MM.1S (cell line): ENCODE measurements at places on chromosomes 4 and X.

GRCh38 chr4:3605491-3605890, 73.3 kb upstream of the LRPAP1 start:
- DNase-seq: no peak

- DNase-seq: no peak
Observed at GRCh38 chrX:153744210-153745066, 19.6 kb upstream of the PLXNB3 start.

DNA sequence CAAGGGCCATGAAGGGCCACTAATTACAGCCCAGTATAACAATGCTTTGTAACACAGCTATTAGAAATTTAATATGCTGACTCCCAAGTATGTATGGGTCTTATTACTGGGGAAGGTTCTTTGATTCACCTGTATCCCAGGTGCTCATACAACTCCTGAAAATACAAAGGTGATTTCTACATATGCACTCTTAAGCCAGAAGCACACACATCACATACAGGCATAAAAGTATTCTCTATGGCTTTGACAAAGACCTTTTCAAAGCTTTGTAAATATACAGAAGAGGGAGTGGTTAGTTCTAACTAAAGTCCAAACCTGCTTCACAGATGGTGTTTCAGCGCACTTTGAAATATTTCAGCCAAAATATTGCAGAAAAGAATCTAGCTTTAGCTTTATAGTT, 191.5 kb downstream of the SNCA start:
- DNase-seq: no peak

DNA sequence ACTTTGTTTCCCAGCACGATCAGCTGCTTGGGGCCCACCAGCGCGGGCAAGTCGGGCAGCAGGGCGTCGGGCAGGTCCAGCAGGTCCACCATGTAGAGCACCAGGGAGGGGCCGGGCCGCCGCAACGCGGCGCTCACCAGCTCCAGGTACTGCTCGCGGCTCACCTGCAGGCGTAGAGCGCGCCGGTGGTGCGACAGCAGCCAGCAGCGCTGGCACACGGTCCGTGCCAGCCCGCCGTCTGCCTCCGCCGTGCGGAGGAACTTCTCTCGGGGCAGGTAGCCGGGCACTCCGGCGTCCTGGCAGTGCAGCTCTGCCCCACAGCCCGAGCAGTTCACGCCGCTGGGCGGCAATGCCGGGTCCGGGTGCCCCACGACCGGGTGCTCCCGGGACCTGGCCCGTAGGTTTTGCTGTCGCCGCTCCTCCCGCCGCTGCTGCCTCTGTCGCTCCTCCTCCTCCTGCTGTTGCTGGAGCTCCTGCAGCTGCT, 527 bp downstream of the NOA1 start:
- DNase-seq: peak; percentile 69

GRCh38 chr4:124790471-124790870, 77.9 kb upstream of the ANKRD50 start:
- no peak for DNase-seq

GRCh38 chr4:78459327-78459726, 92.2 kb upstream of the ANXA3 start:
- DNase-seq: no peak

GRCh38 chr4:143356493-143356892, 19.8 kb downstream of the GAB1 start:
- DNase-seq: peak; percentile 89

- no peak for DNase-seq
Observed at GRCh38 chrX:68675571-68675970, 28.1 kb downstream of the STARD8 start.

- DNase-seq: peak; percentile 39
Observed at GRCh38 chr4:139279760-139280620, at the start of gene MGARP. MGARP (minus strand) TSS chr4:139280225; CDS start chr4:139280158, 67 bp downstream.

- no peak for DNase-seq
Observed at GRCh38 chr4:179872755-179873154, 2370.4 kb upstream of the TENM3 start.

GRCh38 chr4:140003876-140004548, 150.0 kb downstream of the MAML3 start:
- no peak for DNase-seq

DNA sequence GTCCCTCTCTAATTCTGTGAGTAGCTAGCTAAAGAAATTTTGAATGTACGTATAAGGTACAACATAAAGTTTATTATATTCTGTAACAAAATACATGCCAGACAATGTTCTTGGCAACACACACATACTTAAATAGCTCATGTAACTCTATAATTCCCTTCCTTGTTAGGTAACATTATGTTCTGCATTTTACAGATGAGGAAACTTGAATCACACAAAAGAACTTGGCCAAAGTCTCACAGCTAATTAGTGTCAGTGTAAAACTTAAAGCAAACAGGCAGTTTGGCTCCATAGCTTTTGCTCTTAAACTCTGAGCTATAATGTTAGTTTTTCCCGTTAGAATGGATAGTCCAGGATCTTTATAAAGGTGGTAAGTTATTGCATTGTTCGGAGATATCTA, 1091.8 kb upstream of the SLIT2 start:
- DNase-seq: no peak

- DNase-seq: peak; percentile 51
Observed at GRCh38 chr4:78951862-78952472, 12.7 kb upstream of the PAQR3 start.

GRCh38 chr4:105895583-105896460, 551 bp downstream of the NPNT start:
- DNase-seq: peak; percentile 62

DNA sequence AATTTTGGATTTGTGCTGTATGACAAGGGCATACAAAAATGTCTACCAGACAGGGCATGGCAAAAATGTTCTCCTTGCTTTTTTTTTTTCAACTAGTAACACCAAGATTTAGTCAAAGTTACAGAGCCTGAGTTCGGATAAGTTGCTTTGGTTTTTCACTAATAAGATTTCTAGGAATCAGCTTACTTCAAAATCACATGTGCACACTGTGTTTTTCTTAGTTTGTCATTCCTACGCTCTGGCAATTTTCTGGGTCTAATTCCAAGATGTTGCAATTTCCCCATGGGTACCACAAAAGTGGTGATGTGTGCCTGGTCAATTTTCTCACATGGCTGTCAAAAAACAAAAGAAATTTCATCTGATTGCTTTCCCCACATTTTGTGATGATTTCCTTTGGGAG, 6.3 kb downstream of the C1QTNF7 start:
- DNase-seq: no peak

DNA sequence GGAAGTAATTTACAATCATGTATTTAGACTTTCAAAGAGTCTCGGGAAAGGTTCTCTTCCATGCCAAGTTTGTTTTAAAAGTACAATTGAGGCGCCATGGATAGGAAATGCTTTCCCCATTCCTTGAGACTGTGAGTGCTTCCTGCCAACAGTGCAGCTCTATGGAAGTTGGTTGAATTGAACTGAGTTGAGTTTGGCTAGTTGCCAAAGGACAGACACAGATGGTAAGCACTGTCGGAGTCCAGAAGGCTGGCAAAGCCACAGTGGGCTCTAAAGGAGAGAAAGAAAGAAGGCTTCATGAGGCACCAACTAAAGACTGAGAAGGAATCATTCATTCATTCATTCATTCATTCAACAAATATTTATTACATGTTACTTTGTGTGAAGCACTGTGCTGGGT, 4.3 kb upstream of the KCNE5 start:
- DNase-seq: no peak

- DNase-seq: peak; percentile 42
Observed at GRCh38 chr4:5979981-5980380, 38.2 kb downstream of the C4orf50 start.

GRCh38 chrX:125786316-125786715, 379.8 kb downstream of the DCAF12L2 start:
- no peak for DNase-seq

DNA sequence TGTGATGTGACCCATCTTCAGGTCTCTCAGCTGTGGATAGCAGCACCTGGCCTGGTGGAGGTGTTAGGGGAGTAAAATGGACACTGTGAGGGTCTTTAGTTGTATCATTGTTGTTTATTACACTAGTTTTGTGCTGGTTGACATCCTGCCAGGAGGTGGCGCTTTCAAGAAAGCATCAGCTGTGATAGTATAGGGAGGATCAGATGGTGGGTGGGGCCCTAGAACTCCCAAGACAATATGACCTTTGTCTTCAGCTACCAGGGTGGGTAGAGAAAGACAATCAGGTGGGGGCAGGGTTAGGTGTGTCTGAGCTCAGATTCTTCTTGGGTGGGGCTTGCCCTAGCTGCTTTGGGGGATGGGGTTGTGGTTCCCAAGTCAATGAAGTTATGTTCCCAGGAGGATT, 162.8 kb downstream of the PPP1R2C start:
- DNase-seq: no peak

DNA sequence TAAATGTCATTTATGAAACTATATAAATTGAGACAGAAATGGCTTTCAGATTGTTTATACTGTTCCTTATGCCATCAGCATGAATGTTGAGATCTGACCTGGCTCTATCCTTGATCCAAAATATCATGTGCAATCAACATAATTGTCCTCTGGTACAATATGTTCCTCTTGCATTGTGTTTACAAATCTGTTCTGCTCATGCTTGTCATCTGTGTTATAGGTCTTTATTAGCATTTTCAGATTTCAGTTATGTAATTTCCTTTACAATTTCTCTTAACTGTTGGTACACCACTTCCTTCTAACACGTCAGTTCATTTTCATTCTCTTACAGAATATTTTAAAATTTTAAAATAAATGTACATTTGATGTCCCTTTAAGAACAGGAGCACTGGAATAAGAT, 1.6 kb downstream of the HPGD start:
- DNase-seq: no peak

DNA sequence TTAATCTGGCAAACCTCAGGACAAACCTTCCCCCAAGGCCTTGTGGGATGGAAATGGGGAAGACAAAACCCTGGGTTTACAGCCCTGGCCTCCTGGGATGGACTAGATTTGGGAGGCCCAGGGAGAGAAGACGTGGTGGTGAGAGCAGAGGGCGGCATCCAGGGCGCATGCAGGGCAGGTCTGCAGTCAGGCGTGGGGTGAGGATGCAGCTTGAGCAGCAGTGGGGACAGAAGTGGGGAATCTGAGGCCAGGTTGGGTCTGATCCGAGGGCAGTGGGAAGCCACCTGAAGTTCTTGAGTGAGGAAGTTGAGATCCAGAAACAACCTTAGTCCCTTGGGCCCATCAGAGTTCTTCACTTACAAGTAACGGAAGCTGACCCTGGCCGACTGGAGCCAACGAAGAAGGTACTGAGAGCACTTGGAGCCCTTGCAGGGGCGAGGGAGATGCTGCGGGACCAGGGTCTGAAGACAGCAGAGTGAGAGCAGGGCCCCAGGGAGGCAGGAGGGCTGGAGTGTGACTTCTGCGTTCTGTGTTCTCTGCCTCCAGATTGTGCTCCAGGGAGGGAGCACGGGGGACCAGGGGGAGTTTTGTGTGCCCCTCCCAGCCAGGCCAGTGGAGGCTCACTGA, 42.0 kb upstream of the GPR78 start:
- DNase-seq: no peak

- peak; percentile 44 for DNase-seq
Observed at GRCh38 chr4:22962295-22962694, 269.6 kb downstream of the GBA3 start.

- DNase-seq: no peak
Observed at GRCh38 chr4:109614466-109614865, 54.4 kb downstream of the MCUB start.

DNA sequence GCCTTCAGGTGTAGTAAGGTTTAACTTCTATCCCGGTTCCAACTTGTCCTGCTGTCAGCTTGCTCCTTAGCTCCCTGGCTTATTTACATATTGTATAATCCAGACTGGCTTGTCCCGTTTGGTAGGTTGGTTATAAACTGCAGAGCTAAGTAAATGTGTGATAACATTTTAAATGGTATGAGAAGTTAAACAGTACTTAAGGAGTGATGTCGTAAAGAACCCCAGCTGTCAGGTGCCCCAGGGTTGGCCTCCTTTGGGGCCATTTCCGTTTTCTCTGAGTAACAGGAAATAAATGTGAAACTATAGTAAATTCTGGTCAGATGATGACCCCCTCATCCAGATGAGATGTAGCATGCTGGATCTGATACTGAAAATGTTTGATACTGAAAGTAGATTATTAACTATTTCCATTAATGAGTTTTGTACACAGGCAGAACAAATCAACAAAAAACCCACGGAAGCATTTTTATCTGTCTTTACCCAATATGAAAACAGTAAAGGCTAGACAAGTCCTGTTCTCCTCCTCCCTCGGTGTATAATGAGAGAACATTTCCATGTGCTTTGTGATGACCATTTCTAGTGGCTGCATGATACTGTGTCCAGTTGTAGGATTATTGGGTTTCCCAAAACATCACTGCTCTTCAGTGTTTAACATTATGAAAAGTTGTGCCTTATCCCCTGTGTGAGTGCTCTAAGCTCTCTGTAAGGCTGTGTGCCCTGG, 22.4 kb downstream of the GAB1 start:
- peak; percentile 95 for DNase-seq

GRCh38 chr4:56976283-56976836, 1.0 kb downstream of the NOA1 start:
- DNase-seq: peak; percentile 9

GRCh38 chrX:57565198-57565597, 26.6 kb upstream of the ZXDB start:
- DNase-seq: no peak

DNA sequence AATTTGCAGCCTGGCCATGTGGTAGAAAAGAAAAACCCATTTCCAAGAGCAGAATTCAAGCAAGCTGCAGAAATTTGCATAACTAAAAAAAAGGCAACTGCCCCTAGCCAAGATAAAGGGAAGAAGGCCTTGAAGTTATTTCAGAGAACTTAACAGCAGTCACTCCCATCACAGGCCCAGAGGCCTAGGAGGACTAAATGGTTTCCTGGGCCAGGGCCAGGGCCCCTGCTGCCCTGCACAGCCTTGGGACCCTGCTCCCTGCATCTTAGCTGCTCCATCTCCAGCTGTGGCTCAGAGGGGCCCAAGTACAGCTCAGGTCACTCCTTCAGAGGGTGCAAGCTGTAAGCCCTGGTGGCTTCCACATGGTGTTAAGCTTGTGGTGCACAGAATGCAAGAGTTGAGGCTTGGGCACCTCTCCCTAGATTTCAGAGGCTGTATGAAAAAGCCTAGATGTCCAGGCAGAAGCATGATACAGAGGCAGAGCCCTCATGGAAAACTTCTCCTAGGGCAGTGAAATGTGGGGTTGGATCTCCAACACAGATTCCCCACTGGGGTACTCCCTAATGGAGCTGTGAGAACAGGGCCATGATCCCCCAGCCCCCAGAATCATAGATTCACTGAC, 6.7 kb upstream of the MID2 start:
- DNase-seq: no peak

DNA sequence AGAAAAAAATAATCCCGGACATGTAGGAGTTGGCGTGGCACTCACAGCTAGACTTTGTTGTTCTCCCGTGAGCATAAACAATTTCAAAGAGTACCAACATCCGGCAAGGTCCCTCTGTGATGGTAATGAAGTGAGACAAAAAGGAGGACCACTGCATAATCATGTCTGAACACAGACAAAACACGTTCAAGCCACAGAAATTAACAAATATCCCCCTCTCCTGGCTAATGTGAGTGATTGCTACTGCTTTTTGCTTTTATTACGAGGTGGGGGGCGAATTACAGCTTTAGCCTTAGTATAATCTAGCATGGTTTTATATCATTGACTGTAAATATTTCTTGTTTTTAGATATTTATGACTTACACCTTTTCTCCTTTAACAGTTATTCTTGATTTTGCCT, 118.5 kb downstream of the PLS3 start:
- no peak for DNase-seq

- DNase-seq: no peak
Observed at GRCh38 chr4:185820146-185821028, 8.4 kb upstream of the SORBS2 start.
